Activated T-cell treated with anti-CD3 and anti-CD28 coated beads, Interleukin-2, amount 50 U/mL, for 24 hours (primary cell): ENCODE measurements at places on chromosomes 2 and 18.
A peak's percentile ranks its signal among the peaks of the same experiment; 100 is the strongest.

DNA sequence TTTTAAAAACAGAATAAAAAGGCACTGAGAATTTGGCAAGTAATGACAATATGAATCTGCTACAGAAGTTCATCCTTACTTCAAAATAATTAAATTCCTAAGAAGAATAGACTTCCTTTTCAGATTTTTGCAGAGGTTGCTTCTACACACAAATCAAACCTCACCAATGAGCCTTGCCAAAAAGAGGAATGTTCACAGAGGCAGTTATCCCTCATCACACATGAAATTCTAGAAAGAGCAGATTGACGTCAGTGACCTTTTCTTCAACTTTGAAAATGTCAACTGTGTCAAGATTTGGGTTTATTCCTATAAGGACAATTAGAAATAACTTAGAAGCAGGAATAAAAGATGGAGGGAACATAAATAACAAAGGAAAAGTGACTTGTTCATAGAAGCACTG is 64.6 kb downstream of the MBD2 start:
- no peak overlapping the region for H3K4me3 ChIP-seq
- H3K36me3 ChIP-seq: peaks cover 91% of the 10 kb centered on the region
- H3K27ac ChIP-seq: peak overlapping the region; percentile 20
- H3K4me1 ChIP-seq: peaks cover 22% of the 10 kb centered on the region
- DNase-seq: no peak

DNA sequence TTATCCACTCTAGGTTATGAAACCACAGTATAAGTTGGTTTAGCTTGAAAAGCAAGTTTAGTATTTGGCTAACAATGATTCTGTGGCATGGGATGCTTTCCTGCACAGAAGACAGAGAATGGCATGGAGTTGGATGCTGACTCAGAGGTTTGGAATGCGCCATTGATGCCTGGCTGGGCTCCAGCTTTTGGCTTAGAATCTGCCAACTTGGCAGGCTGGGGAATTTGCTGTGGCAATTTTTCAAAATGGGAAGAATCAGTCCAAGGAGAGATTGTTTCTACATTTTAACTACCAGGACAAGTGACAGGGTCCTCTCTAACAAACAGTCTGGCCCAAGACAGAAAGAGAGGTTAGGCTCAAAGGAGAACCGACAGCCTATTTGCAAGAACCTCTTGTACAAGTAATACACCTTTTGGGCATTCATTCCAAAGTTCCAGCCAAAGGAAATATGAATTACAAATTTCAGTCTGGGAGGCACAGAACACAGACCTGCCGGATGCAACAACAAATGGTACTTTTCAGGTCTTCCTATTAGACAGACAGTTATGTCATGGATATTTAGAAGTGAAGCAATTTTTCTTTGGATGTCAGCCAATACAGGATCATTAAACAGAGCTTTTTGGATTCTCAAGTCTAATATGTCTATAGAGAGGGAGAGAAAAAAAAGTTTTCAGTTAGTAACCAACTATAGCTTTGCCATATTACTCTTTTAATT is 1027.7 kb downstream of the TMEM182 start:
- H3K27me3 ChIP-seq: no peaks in the 10 kb centered on the region
- H3K36me3 ChIP-seq: no peaks in the 10 kb centered on the region
- DNase-seq: no peak
- no peak overlapping the region for H3K27ac ChIP-seq

DNA sequence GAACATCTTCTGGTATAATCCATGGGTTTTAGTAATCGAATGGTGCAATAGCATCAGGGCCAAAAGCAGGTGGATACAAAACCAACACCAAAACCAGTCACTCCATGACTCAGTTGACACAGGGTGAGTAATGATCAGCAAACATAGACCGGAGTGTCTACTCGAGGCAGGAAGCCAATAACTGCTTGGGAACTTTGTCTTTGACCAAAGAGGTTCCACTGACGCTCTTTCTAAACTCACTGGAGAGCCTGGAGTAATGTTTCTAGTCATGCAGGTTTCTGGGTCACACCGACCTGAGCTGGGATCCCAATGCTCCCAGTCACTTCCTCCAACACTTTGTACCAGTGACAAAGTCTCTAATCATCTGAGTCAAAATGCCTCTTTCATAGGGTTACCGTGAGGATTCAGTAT is 30.9 kb downstream of the MREG start:
- DNase-seq: no peak
- no peaks in the 10 kb centered on the region for H3K27me3 ChIP-seq
- H3K27ac ChIP-seq: peak overlapping the region; percentile 85
- H3K4me3 ChIP-seq: no peak overlapping the region
- H3K36me3 ChIP-seq: peaks cover 33% of the 10 kb centered on the region
- H3K4me1 ChIP-seq: peaks cover 44% of the 10 kb centered on the region

- DNase-seq: no peak
- H3K4me3 ChIP-seq: peak overlapping the region; percentile 71
- H3K4me1 ChIP-seq: peaks cover 52% of the 10 kb centered on the region
- H3K27me3 ChIP-seq: no peaks in the 10 kb centered on the region
- H3K27ac ChIP-seq: peak overlapping the region; percentile 46
These were observed 66.7 kb downstream of the SPATS2L start for GRCh38 chr2:200373231-200373630.

- H3K27me3 ChIP-seq: no peaks in the 10 kb centered on the region
- no peaks in the 10 kb centered on the region for H3K4me1 ChIP-seq
- DNase-seq: no peak
- H3K36me3 ChIP-seq: no peaks in the 10 kb centered on the region
- H3K4me3 ChIP-seq: no peak overlapping the region
These were observed 167.1 kb upstream of the PKDCC start for GRCh38 chr2:41880561-41881243.

DNA sequence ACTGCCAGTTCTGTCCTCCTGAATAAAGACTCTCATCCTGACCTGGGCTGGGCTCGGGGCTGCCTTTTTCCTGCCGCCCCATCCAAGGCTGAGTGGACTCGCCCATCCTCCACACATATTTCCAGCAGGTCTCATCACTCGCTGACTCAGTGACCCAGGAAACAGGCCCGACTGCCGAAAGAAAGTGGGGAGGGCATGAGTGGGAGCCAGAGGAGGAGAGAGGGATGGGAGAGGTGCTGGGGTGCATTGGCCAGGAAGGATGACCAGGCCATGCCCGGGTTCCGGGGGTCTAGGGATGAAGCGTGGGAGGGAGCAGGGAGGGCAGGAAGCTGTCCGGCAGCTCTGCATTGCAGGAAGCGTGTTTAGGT is 66.7 kb downstream of the TWIST2 start:
- H3K4me1 ChIP-seq: no peaks in the 10 kb centered on the region
- no peak for DNase-seq
- no peak overlapping the region for H3K27ac ChIP-seq
- peaks cover 22% of the 10 kb centered on the region for H3K27me3 ChIP-seq
- H3K4me3 ChIP-seq: no peak overlapping the region

DNA sequence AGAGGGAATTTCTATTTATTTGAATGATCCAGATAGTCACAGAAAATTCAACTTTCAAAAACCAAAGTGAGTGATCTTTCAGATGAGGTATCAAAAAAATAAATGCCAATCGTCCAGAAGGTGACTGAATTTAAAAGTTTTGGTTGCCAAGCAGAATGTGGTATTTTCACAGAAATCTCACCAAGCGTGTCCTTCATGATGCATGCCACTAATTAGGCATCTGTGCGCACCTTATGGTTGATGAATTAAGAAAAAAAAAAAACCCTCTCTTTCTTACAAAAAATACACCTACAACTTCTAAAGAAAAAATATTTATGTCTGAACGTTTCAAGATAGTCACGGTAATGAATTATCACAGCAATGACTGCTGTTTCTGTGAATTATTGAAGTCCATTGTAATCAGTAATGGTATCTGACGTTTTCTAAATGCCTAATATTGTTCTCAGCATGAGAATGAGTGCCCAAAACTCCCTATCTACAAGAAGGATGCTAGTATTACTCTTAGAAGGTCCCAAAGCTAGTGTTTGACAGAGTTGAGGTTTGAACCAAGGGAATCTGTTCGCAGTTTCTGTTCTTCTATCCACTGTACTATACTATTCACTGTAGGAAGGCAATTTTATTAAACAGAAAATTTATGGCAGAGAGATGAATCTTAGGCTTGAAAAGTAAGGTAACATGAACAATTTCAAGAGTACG is 219.6 kb upstream of the NETO1 start:
- H3K4me1 ChIP-seq: no peaks in the 10 kb centered on the region
- H3K27me3 ChIP-seq: no peaks in the 10 kb centered on the region
- H3K27ac ChIP-seq: no peak overlapping the region
- no peak for DNase-seq

DNA sequence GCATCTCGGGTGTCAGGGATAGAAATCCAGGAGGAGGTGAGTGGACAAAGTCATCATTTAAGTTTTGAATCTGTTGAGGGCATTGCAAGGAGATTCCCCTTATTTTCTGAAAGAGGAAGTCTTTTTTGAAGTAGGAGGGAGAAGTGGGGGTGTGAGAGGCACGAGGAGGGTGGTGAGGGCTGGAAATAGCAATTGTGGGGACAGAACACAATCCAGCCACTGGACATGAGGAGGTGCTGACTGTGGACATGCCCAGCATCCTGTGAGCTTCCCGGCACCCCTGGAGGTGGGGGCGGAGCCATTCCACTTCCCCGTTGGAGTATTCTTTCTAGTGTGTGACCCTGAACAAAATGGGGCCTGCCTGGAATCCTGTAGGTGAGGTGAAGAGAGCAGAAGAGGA is 310.7 kb upstream of the EPAS1 start:
- no peak for DNase-seq
- H3K4me3 ChIP-seq: no peak overlapping the region
- H3K36me3 ChIP-seq: peaks cover 2% of the 10 kb centered on the region
- no peak overlapping the region for H3K27ac ChIP-seq
- H3K27me3 ChIP-seq: no peaks in the 10 kb centered on the region

DNA sequence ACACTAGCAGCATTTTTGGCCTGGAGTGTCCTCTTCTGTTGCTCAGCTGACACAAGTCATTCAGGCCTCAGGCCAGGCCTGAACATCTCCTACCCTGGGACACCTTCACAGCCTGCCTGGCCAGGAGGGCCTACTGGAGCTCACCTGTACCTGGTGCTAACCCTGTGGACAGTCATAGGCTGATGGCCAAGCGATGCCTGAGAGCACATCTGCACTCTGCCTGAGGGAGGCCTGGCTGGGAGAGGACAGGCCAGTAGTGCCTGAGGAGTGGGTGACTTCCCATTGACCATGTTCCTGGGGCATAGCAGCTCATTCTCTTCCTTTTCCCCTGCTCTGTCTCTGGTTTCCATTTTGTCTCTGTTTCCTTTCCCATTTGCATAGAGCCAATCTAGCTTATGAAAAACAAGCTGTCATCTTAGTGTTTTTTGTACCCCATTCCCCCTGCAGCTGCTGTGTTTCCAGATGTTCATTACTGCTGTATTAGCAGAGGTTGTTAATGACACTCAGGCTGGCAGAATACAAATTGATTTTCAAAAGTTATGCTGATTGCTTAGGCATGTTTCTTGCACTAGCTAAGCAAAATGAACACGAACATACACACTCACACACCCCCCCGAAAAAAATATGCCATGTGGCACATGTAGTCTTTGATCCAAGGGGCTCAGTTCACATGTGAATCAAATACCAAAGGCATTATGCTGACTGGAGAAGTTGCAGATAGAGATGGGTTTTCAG is 149.7 kb upstream of the HS6ST1 start:
- H3K27ac ChIP-seq: no peak overlapping the region
- peaks cover 3% of the 10 kb centered on the region for H3K36me3 ChIP-seq

DNA sequence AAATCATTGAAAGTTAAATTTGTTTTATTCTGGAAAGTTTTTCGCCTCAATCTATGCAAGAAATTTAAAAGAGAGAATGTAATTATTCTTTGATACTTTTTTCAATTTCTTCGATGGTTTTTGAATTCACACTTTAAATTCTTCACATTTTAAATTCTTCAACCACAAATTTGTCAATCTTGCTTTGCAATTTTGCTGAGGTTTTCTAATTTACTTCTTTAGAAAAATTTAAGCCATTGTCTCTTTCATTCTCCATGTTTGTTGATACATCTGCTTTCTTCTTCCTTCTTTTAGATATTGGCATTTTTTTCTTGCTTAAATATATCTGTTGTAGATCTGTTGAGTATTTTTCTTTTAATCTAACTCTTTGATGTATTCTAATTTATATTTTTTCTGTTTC is 301.9 kb upstream of the DSEL start:
- no peaks in the 10 kb centered on the region for H3K27me3 ChIP-seq
- H3K4me1 ChIP-seq: no peaks in the 10 kb centered on the region
- H3K27ac ChIP-seq: no peak overlapping the region

DNA sequence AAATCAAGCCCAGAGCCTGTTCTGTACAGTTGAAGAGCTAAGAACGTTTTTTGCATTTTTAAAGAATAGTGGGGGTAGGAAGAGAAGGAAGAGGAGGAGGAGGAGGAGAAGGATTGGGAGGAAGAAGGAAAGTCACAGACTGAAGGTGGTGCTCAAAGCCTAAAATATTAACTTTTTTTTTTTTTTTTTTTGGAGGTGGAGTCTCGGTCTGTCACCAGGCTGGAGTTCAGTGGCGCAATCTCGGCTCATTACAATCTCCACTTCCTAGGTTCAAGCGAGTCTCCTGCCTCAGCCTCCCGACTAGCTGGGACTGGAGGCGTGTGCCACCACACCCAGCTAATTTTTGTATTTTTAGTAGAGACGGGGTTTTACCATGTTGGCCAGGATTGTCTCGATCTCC is 18.3 kb upstream of the KLHL29 start:
- no peak for DNase-seq
- no peaks in the 10 kb centered on the region for H3K4me1 ChIP-seq
- peaks cover 30% of the 10 kb centered on the region for H3K27me3 ChIP-seq

GRCh38 chr2:163768881-163769695 is 33.3 kb upstream of the FIGN start:
- no peak overlapping the region for H3K27ac ChIP-seq
- no peaks in the 10 kb centered on the region for H3K4me1 ChIP-seq
- no peak for DNase-seq
- H3K4me3 ChIP-seq: no peak overlapping the region
- H3K36me3 ChIP-seq: no peaks in the 10 kb centered on the region

GRCh38 chr2:70777450-70777849 is 9.4 kb upstream of the ADD2 start:
- H3K4me1 ChIP-seq: no peaks in the 10 kb centered on the region
- no peak overlapping the region for H3K27ac ChIP-seq
- H3K36me3 ChIP-seq: no peaks in the 10 kb centered on the region
- H3K27me3 ChIP-seq: peaks cover 41% of the 10 kb centered on the region
- H3K4me3 ChIP-seq: no peak overlapping the region

GRCh38 chr2:11123001-11123809 is 32.1 kb upstream of the SLC66A3 start:
- no peak overlapping the region for H3K27ac ChIP-seq
- peaks cover 2% of the 10 kb centered on the region for H3K4me1 ChIP-seq
- H3K27me3 ChIP-seq: no peaks in the 10 kb centered on the region
- no peaks in the 10 kb centered on the region for H3K36me3 ChIP-seq
- DNase-seq: no peak
- H3K4me3 ChIP-seq: no peak overlapping the region

GRCh38 chr2:49360407-49360767 is 206.1 kb upstream of the FSHR start:
- H3K4me3 ChIP-seq: no peak overlapping the region
- DNase-seq: no peak
- no peaks in the 10 kb centered on the region for H3K27me3 ChIP-seq
- H3K36me3 ChIP-seq: no peaks in the 10 kb centered on the region
- H3K4me1 ChIP-seq: no peaks in the 10 kb centered on the region
